Amygdala (tissue), 56 donors: ENCODE measurements at places on chromosomes 4 and X.

- DNase-seq: no peak
Measured at GRCh38 chr4:106738121-106738520, 298.0 kb downstream of the DKK2 start.

DNA sequence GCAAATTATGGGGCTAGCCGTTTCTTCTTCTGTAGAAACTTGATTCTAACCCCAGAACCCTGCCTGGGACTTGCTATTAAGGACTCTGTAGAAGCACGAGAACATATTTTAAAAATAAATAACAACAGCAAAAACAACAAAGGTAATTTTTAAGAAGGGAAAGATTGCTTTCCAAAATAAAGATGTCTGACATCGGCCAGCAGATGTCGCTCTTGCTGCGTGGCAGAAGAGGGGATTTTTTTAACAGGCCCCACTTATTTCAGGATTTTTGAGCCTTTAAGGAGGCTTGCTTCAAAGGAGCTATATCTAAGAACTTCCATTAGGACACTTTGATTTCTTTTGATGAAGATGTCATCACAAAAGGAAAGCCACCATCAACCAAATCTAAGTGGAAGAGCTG is 62.8 kb upstream of the EGFL6 start:
- no peak for DNase-seq

DNA sequence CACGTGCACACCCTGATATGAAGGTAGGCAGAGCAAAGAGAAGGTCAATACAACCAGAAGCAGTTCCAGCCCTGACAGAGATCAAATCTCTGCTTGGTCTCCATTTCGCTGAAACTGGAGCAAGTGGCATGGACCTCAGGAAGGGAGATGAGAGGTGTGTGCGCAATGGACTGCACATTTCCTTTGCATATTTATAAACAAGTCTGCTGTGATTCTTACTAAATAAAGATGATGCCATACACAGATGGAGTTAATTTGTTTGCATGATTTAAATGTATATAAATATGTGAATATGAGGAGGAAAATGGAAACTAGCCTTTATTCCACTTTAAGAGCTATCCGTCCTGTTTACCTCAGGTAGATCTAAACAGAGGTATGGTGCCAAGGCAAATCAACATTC is 2.1 kb upstream of the SCRG1 start:
- no peak for DNase-seq

DNA sequence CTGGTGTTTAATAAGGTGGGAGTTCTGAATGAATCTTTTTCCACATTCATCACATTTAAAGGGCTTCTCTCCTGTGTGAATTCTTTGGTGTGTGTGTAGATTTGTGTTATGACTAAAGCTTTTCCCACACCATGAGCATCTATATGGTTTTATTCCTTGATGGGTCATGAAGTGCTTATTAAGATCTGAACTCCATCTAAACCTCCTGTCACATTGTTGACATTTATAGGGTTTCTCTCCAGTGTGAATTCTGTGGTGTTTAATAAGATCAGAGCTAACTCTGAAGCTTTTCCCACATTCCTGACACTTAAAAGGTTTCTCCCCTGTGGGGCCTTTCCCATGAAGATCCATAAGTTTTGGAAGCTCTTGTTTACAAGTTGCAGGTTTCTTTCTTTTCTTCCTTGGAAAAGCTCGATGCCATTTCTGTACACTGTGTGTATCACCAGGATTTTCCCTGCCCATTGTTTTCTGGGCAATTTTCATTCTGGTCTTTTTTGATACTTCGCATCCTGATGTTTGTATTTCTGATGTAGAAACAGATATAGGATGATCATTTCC is 21.9 kb upstream of the ETDC start:
- DNase-seq: no peak

DNA sequence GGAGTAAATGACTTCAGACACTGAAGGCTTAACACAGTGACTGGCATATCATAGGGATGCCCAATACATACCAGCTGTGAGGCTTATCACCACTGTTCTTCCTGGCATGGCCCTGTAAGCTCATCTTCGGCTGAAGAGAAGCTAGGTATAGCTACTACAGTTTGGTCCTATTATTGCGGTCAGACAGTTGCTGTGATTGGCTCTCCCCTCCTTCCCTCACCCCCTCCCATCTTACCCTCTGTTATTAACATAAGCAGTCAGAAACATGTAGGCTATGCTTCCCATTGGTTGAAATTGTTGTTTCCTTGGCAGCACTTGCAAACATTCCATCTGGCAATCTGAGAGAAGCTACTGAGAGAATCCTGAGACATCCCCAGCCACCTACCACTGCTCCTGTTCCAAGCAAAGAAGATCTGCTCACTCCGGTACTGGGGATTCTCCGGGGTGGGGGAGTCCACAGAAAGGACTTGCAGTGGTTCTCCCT is at the start of gene AKAP14:
AKAP14 (plus strand) TSS at position 51 of the 484 bp plus-strand sequence. CDS start 7,331 bp downstream, outside the sequence.
- no peak for DNase-seq

- no peak for DNase-seq
Measured at GRCh38 chrX:24761306-24761705, 67.6 kb downstream of the POLA1 start.

DNA sequence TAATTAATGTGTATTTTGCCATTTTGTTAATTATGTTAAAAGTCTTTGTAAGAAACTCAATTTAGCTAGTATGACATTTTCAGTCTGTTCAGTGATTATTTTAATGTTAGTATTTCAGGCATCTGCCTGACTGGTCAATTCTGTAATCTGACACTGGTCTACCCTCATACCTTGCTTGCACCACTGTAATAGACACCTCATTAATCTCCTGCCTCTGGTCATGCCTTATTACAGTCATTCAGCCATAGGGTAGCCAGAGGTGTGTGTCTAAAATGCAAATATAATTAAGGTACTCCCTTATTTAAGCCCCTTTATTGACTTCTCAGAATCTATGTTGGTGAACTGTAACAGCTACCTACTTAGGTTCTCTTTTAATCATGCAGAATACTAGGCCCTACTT is 861.1 kb upstream of the IGFBP7 start:
- DNase-seq: no peak
